ENCODE measurements at places on chromosomes 6 and 20.

DNA sequence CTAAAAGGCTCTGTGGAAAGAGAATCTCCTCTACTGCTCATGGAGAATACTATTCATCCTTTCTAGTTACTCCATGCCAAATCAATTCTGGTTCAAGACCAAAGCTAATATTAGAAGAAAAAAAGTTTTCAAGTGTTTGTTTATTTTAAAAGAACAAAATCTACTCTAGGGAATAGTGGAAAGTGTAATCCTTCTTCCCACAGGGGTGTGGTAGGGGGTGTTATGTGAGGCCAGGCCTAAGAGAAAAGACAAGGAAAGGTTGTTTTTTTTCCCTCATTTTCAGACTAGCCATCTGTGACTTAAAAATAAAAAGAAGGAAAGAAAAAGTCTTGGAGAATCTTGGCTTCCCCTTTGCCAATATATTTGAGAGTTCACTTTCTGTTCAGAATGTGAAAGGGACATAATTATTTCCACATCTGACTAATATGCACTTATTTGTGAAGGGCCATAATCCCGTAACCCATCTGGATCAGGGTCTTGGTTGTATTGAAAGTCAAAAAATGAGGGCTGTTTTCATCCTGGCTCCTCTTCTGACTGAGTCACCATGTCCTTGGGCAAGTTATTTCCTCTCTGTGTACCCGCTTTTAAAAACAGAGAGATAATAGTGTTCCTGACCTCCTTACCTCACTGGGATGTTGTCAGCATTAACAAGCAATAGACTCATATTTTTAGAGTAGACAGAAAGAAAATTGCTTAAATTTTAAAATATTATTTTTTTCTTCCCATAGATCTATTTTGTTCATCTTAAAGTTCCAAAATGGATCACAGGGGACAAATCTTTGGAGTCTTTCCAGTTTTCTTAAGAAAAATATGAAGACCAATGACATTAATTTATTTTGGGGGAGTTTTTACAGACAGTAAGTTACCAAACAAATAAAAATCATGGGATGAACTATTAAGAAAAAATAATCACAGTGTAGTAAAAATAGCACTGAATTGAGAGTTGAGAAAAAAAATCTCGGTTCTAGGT is 233.7 kb downstream of the IBTK start:
- DNase-seq, result peak; percentile 59

DNA sequence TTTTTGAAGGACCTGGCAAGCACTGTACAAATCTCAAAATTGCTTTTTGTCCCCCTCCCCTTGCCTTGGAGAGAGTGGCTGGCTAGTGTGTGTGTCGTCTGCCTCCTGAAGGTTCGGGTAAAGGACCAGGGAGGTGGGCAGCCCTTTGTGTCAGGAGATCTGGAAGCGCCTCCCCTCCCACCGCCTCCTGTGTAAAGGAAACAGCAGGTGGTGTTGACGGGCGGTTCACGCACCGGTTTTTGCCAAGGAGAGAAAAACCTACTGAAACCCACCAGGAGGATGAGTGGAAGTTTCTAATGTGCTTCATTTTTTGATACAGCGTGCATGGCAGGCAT is 1.2 kb downstream of the ENTPD6 start:
- DNase-seq, result no peak

- peak; percentile 35 for DNase-seq
Measured at GRCh38 chr6:159104163-159104925, 59.6 kb upstream of the TAGAP start.

DNA sequence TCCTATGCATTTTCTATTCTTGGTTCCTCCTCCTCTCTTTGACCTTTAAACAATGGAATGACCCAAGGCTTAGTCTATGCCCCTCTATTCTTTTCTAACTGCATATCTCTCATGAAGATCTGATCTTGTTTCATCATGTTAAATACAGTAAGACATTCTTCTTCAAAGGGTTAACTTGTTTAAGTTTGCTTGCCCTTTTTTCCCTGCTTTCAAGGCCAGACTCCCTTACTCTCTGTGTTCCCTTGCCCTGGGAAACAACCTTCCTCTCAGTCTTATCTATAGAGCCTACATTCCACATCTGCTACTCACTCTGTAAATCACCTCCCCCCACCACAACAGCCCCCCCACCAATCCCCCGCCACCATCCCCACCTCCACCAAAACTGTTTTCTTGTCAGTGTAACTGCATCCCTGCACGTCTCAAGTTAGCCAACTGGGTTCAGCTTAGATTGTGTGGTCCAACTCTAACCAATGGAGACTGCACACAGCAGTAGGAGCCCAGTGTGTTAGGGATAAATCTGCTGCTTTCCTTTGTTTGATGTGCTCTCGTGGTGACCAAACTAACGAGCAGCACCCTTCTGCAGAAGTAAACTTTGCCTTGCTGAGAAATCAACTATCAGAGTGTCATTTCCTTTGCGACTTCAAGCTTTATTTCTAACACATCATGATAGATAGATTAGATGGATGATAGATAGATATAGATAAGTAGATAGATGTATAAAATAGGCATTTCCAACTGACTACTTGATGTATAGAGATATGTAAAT is 12.6 kb downstream of the SPTLC3 start:
- DNase-seq, result no peak

- DNase-seq, result peak; percentile 58
Measured at GRCh38 chr20:62382306-62383198, 4.4 kb upstream of the RPS21 start.

DNA sequence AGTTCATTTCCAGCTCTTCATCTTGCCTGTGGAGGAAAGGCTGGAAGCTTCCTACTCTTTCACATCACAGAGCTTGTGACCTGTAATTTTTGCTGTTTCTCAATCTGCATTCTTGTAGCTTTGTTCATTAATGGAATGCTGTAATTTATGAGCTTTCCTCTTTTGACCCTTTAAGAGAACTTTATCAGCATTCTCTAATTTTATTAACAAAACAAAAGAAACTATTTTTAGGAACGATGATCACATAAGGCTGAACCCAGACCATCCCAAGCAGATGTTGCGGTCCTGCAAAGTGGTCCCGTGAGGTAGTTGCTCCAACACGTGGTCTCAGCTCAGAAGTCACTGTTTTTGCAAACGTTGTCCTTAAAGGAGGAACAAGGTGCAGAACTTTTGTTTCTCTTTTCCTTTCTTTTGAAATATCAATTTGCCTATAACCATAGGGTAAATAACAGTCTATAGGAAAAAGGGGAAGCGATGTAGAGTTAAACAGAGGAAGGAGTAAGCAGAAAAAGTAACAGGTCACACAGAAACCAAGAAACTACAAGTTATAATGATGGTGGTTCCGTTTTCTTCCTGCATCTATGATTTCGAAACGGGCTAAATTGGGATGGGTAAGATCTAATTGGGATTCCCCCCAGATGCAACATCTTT is 121.3 kb upstream of the PHACTR1 start:
- peak; percentile 82 for DNase-seq

- peak; percentile 51 for DNase-seq
Measured at GRCh38 chr6:28683945-28684538, 158.4 kb downstream of the GPX5 start.

DNA sequence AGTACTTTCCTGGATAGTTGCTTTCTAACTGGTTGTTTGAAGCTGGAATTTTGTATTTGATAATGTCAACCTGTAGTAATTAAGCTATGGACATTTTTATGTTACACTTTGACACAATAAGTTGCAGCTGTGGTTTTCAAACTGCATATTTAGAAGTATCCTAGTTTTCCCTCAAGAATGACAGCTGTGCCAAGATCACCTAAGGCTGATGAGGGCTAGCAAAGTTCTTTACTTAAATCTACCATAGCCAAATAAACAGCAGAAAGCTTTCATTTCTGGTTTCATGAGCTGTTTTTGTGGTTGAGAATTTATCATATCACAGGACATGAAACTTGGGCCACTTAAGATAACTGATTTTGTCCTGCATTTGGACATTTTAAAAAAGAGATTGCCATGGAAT is 30.6 kb downstream of the FAM229B start:
- DNase-seq, result no peak

DNA sequence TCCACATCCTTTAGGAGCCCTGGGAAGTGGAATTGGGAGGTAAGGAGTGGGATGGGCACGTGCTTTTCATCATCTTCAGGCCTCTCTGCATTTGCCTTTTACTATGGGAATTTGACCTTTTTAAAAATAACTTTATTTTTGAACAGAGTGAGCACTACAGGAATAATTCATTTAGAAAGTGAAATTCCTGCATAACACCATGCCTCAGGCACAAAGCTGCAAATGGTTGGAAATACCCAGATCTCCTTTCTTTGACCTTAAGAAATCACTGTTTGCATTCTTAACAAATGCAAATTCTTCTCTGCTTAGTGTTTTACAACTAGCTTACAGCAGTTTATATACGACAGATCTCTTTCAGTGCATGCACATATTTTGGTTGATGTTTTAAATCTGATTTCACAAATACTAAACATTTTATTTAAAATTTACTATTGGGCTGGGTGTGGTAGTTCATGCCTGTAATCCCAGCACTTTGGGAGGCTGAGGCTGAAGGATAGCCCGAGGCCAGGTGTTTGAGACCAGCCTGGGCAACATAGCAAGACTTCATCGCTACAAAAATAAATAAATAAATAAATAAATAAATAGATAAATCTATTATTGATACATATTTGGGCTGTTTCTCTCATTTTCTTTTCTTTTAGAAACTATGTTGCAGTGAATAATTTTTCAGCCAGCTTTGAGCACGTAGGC is 24.5 kb downstream of the CST8 start:
- DNase-seq, result no peak

GRCh38 chr20:16672299-16672698 is 57.5 kb upstream of the SNRPB2 start:
- DNase-seq, result no peak

DNA sequence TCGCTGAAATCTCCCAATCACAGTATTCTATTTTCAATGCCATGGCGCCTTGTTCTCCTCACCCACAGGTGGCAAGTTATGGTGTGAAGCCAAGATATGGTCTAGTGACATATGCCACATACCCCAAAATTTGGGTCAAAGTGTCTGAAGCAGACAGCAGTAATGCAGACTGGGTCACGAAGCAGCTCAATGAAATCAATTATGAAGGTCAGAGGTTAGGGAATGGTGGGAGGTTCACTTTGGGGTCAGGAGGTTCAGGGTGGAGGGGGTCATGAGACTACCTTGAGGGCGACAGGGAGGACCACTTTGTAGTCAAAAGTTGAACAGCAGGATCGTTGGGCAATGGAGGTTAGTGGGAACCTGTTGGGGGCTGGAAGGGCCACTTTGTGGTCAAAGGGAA is 2.4 kb downstream of the CFB start:
- no peak for DNase-seq

DNA sequence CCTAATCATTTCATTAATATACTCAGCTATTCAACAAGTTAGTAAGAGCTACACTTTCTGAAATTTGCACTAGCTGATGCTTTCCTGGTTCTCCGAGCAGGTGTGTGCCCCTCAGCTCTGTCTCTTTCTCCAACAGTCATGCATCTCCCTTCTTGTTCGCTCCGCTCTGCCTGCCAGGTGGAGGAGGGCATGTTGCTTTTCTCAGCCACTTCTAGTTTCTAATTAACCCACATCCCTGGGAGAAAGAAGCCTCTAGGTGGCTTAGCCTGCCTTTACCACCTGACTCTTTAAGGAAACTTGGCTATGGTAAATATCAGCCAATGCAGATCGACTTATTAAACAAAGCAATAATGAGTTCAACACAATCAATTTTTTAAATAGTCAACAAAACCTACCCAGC is 34.2 kb downstream of the LRFN2 start:
- DNase-seq, result no peak

DNA sequence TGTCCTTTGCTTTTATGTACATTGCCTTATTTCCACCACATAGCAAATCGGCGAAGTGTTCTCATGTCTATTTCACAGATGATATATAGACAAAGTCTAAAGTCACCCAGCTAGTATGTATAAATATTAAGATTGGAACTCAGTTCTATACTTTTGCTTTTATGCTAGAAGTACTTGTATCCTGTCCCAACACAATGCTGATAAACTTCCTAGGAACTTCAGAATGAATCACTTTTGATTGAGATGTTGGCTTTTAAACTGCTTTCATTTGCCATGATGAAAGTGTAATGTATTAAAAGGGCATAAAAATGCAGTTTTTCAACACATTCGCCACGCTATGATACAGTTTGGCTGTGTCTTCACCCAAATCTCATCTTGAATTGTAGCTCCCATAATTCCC is 50.8 kb downstream of the GCLC start:
- DNase-seq, result no peak

DNA sequence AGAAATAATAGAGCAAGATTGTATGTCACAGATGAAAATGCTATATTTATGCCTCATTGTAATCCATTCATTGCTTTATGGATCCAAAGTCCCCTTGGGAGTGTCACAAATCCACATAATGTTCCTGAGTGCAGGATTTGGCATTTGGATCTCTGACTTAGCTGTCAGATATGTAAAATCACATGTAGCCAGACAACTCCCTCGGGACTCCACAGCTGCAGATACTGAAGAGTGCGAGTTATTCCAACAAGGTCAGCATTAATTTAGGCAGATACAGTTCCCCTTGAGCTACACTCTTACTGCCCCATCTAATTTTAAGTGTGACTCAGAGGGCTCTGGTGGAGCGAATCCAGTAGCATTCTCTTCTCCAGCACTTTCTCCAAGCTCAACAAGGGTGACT is 433.2 kb downstream of the CD83 start:
- peak; percentile 43 for DNase-seq

DNA sequence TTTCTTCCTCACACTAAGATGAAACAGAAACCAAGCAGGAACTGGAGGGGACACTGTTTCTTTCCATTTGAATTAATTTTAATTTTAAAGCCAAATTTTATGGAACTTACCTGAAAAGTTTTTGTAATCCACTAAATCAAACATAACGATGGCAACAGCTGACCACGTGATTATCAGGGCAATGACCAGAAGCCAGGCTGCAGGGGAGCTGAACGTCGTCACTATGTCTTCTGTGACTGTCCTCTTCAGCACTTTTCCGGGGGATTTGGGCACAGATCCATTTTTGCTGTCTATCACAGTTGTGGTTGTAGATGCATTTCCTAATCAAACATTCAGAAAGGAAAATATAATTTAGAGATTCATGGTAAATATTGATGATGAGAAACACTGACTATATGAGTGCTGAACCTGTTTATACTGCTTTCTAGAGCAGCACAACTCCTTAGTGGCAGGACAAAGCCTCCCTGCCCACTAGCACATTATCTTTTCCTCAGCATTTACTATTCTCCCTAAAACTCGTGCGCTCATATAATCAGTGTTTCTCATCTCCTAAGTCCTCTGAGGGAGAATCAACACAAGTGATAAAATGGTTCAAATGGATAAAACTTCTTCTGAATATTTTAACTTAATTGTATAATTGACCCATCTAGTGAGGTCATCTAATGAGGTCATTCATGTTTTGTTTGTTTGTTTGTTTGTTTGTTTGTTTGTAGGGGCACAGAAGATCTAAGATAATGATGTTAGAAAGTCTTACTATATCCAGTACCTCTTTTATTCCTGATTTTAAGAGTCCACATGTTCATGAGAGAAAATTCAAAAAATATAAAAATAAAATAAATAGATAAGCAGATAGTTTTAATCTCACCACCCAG is 65.7 kb downstream of the TRDN start:
- no peak for DNase-seq

- DNase-seq, result no peak
Measured at GRCh38 chr6:145629478-145629877, 105.8 kb downstream of the EPM2A start.
